Prostate gland (tissue), 2 donors: ENCODE measurements at places on chromosomes 7 and 10.

- no peak for DNase-seq
Measured at GRCh38 chr10:104316321-104317099, 21.8 kb downstream of the ITPRIP start.

DNA sequence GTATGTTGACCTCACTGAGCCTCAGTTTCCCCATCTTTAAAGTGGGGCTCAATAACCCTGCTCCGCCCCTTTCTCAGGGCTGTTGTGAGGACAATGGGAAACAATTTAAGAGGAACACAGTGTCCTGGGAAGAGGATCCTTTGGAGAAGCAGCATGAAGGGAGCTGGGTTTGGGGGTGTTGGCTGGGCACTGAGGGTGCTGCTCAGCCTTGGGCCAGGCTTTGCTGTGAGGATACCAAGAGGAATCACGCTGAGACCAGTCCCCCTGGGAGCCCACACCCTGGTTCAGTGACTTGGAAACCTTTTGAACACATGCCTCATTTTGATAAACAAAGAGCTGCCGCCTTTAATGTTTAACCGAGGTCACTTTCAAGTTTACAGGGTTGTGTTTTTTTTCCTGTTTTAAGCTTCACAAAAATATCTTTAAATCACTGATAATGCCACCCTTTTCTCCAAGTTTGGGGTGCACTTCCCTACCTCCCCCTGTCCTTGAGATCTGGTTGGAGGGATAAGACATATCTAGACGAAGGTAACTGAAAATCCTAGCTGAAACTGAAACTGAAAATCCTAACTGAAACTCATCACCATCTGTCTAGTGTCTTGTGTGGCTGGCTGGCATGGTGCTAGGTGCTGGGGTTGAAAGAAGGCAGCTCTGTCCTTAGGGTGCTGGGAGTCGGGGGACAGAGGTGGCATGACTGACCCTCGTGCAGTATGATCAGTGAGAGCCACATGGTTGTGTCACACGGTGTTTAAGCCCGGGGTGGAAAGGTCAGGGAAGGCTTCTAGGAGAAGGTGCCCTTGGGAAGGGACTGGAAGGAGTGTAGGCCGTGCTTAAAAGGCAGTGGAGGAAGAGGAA lies 27.7 kb downstream of the ZNF775 start:
- peak; percentile 29 for DNase-seq

DNA sequence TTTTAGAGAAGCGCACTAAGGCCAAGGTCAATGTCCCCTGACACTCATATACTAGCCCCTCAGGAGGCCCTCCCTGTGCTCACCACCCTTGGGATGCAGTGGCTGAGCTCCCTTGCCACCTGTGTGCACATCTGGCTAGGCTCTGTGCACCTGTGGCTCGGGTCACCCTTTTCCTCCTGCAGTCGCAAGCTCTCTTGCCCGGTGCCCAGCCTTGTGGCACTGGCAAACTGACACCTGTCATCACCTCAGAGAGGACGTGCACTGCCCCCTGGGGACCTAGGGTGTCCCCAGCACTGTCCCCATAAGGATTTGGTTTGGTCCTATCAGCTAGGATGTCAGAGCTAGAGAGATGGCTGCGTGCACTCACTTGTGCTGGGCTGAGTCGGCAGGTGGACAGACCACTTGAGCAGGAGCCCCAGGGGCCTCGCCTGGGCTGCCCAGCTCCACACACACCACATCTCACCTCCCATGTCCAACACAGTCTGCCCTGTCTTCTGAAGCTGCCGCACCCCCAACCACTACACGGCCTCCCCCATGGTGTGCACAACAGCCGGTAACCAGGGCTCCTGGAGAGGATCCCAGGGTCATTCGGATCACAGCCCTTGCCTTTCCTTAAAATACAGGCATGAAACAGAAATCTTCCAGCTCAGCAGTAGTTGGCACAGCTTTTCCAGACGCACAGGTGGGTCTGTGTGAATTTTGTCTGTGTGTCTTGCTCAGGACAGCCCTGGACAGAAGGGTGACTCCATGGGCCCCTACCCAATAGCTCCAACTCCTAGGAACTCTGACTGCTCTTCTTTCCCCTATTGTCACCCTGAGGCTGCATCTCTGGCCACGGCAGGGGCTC lies 111.0 kb downstream of the GRID1 start:
- DNase-seq: no peak

DNA sequence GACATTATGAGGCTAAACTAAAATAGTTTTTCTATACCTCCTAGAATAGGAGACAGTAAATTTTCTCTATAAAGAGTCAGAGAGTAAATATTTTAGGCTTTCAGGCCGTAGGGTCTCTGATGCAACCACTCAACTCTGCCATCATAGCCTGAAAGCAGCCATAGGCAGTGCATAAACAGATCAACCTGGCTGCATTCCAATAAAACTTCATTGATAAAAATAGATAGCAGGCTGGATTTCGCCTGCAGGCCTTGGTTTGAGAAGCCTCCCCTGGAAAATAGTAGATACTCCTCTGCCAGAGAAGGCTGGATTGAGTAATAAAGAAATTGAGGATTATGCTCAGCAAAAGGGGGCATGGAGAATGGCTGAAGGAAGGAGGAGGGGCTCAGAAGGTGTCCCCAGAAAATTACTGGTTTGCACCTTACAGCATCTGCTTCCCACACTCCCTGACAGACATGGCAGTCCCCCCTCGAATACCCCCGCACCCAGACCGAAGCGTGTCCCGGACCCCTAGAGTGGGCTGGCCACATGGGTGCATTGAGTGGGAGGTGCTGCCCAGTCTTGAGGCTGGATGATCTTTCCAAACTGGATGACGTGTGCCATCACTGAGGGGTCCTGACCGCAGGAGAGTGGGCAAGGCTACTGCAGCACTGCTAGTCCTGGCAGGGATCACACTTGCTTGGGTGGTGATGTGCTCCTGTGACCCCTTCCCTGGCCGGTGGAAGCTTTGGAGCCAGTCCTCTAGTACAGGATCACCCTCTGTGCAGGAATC lies 126.6 kb downstream of the PTPN20 start:
- DNase-seq: no peak

DNA sequence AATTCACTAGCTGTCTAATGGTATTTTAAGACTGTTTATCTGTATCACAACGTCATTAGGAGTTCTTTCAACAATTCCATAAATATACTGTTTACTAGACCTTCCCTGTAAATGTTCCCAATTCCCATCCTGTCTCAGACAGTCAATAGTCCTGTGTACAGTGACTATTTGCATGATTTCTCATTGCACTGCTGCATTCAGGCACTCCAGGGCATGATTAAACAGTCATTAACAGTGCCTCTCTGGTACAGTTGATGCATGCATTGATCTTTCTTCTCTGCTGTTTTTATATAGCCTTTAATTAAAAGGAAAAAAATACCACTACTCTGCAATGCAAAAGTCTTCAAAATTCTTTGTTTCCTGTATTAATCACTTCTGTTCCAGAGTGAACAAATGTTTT lies 51.5 kb upstream of the MTURN start:
- no peak for DNase-seq

DNA sequence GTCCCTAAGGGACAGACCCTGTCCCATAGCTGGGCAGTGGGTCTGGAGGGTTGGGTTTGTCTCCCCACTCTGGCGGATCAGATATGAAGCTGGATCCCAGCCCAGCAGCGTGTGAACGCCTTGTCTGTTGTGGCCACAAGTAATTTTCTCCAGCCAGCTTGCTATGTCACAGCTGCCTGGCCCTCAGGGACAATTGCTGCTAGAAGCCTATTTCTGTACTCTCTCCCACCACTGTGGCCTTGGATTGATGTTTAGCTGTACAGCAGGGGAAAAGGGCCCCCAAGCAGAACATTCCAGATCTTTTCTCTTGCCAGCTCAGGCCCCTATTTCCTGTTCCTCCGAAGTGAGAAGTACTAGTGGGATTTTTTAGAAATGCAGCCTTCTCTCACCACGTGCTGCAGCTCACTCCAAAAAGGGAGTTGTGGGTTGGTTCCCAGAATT lies 53.5 kb upstream of the WAC start:
- no peak for DNase-seq

GRCh38 chr10:82038587-82038986 lies 163.6 kb downstream of the NRG3 start:
- no peak for DNase-seq

DNA sequence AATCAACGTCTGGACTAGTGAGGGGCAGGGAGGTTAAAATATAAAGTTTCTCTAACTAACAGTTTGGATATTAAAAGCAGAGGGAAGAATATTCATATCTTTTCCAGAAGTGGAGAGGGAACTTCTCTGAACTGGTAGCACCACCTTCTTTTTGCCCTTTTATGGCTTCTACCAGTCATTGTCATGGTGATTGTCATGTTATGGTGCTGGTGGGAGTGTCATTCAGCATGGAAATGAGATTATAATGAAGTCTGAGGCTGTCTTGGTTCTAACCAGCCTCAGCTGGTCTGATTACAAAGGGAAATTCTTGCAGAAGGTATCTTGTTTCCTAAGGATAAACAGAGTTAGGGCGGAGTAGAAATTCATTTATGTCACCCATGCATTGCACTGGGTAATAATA lies 523.8 kb downstream of the ZWINT start:
- no peak for DNase-seq

GRCh38 chr7:110835218-110835617 lies 255.7 kb upstream of the LRRN3 start:
- DNase-seq: peak; percentile 13
